ENCODE measurements at places on chromosomes 2 and 18. TPM values are rescaled to one million over a fixed set of nuclear protein-coding genes. Genes with fewer than 3 reads are reported as not detected.

DNA sequence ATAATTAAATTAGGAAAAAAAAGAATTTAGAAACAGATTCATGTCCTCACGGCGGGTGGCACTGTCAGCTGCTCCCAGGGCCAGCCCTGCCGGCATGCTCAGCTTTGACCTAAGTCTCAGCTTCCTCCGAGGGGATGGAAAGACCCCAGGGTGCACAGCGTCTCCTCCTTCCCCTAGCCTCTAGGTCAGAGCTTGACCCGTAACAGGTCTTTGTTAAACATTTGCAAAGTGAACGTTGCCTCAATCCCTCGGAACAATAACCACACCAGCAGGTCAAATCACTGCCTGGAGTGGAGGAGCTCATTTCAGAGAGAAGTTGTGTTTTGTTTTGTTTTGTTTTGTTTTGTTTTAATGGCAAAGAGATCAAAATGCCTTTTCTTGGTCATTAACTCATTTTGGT is 171.3 kb downstream of the TMEM18 start:
- DNase-seq = no peak

DNA sequence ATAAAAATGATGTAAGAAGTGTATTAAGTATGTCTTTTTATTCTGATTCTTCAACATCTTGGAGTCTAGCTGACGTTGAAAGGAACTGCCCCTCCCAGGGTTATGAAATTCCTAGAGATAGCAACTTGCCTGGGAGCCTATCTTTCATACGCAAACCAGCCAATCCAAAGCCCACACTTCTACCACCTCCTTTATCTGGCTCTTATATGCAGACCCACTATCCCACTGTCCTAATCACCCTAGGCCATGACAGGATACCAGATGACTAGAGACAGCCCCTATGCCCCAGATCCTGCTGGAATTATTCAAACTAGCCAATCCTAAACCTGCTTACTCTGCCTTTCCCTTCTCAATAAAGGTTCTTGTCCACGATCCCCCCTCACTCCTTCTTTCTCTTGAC is 11.8 kb upstream of the CDC42EP3 start:
- DNase-seq = no peak

GRCh38 chr18:44758861-44759631 is 78.4 kb downstream of the SETBP1 start:
- DNase-seq = no peak

- DNase-seq = no peak
These were observed 10.0 kb downstream of the KLF7 start for GRCh38 chr2:207155516-207156444.

DNA sequence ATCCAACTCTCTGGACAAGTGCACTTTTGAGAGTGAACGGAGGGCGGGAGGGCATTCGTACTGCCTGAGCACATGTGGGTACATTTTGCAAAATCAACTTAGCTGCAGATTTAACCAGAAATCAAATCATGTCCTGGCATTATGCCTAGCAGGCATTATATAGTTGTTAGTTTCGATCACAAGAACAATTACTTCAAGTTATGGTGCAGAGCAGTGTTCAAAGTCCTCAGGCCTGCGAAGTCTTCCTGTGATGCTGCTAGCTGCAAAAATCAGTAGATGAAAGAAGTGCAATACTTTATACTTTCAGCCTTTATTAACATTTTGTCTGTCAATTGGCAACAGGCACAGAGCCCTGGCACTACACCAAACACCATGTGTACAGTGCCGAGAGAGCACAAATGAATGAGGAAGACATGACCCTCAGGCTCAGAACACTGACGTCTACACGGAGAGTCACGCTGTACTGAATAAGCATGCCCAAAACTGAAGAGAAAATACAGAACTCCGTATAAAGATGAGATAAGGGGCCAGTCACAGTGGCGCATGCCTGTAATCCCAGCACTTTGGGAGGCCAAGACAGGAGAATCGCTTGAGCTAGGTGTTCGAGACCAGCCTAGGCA is 92.1 kb upstream of the CREB1 start:
- no peak for DNase-seq

DNA sequence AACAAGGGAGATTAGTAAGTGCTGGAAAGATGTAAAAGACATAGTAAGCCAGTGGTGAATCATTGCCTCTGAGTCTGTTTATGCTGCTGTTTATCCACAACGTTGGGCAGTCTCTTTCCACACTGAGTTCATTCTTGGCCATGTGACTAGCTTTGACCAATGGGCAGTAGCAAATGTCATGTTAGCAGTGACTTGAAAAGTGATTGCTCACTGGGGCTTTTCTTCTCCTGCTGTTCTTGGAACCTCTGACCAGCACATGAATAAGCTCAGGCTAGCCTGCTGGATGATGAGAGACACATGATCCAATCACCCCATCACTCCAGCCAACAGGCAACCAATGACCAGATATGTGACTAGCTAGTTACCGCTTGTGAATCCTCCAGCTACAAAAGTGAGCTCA is 360.4 kb downstream of the SLC4A3 start:
- DNase-seq = no peak

DNA sequence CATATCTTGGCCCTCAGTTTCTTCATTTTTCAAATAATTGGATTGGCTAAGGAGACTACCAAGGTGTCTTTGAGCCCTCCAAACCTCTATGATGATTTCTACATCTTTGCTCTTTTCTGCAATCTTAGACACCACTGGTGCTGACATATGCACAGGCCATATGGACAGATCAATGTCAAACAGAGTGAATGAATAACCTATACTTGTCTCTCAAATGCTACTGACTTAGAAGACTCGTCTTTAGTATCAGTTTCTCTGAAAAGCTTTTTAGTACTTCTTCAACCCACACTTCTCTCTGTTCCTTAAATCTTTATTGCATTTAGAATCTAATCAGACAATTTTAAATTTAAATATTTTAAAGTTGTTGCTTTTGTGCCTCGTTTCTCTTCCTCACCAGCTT is 258.2 kb downstream of the LTBP1 start:
- DNase-seq = no peak

GRCh38 chr2:74714691-74715080 is 60.6 kb downstream of the SEMA4F start:
- no peak for DNase-seq

DNA sequence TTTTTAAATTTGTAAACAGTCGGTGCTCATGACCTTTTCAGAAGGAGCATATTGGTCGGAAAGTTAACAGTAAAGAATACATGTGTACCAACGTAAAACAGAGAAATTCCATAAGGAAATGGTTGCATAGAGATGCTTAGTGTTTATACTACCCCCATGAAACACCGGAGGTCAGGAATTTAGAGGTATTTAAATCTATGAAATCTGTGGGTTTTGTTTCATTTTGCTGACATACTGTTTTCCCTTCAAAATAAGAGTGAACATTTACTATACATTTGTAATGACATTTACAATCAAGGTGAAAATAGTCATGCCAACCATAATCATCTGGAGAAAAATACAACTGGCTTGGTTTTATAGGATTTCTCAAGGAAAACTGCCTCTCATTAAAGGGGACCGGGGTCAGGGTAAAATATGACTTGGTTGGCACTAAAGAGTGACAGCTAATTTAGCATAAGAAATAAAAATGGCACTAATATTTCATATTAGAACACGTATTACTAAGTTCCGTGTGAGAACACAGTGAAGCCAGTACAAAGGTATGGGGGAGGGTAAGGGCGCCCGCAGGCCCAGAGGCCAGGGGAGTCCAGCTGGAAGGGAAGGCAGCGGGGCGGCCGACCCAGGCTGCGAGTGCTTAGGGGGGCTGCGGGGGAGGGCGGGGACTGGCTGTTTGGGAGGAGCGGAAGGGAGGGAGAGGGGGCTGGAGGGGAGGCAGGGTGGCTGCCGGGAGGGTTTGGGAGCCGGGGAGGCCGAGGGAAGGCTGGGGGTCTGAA is 1.1 kb upstream of the RNU4ATAC start:
- DNase-seq = peak; percentile 67

RAD51AP2 gene
- total RNA-seq = not detected

POTEE gene
- total RNA-seq = not detected

ECEL1 gene
- 10.8 TPM for total RNA-seq

EML6 gene
- total RNA-seq = 1.4 TPM

Data from uterus (tissue), 4 donors.